Activated CD8-positive, alpha-beta memory T cell treated with anti-CD3 and anti-CD28 coated beads, Interleukin-2, amount 50 U/mL, for 48 hours (primary cell): ENCODE measurements at places on chromosomes 4 and X.

- DNase-seq = no peak
These were observed 18.3 kb downstream of the GTPBP6 start for GRCh38 chrX:300334-300733.

- no peak for DNase-seq
These were observed 121.9 kb upstream of the ANK2 start for GRCh38 chr4:112927544-112927943.

- no peak for DNase-seq
These were observed 21.1 kb downstream of the FHIP1A start for GRCh38 chr4:151429957-151430570.

- DNase-seq = no peak
These were observed 1070.8 kb downstream of the PCDH18 start for GRCh38 chr4:136461533-136461932.

DNA sequence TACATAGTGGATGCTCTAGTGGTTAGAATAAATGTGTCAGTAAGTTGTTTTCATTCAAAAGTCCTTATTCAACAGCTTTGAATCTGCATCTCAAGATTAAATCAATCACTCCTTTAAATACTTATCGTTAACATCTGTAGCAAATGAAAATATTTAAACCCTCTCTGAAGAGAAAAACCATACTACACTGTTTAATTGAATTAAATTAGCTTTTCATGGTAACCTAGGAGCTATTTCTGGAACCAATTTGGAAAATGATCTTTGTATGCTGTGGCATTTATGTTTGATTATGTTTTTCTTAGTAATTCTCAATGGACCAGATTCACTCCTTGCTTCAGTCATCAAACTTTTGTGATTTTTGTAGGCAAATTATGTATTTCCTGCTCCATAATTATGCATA is 9.7 kb downstream of the BMPR1B start:
- DNase-seq = no peak

DNA sequence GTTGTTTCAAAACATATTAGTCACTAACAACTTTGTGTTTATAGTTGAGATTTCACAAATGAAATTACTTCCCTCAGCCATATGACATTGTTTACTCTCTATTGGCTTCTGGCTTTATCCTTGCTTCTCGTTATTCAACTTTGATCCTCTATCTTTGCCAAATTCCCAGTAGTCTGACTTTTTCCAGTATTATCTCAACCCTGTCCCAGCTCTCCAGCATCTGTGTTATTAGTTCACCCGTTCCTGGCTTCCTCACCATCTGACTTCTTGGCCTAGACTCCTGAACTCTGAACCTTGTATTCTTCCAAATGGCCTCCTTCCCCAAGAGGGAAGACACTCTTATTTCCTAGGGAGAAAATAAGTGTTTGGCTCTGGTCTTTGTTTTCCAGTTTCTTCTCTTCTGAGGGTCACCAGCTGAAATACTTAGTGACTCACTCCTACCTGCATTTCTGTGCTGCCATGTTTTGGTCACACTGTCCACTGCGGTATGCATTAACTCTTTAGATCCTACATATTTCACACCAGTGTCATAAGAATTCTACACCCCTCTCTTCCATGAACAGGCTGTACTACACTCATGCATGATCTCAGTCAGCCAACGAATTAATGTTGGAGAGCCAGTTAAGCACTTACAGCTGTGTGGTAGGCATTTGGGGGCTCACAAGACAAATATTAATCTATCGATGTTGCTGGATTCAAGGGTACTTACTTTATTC is 17.0 kb upstream of the ARHGAP24 start:
- DNase-seq = no peak

DNA sequence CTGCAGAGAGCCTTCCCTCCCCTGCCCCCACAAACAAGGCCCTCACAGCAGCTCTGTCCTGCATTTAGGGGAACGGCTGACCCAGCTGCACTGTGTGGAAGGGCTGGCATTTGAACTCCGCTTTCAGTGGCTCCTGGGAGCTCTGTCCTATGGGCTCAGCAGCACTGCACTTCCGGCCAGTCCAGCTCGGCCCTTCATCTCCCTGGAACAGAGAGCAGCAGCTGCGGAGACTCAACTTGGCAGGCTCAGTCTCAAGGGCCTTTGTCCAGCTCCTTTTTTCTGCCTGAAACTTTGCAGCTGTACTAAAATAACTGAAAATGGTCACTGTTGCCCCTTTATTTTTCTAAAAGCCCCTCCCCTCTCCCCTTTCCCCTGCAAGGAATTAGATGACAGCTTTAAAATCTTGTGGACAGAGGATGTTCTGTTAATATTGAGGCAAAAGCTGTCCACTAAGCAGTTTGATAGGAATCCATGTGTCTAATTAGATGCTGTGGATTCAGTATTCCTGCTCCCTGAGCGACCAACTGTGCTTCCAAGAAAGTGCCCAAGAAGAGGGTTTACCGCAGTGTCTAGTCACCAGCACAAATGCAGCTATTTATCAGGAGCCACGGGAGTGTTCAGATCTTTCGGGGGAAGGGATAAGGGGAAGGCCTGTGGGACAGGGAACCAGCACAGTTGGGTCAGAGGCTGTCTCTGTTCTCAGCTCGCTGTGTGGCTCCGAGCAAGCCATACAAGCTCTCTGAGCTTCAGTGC is 133.1 kb downstream of the AFAP1 start:
- DNase-seq = no peak

DNA sequence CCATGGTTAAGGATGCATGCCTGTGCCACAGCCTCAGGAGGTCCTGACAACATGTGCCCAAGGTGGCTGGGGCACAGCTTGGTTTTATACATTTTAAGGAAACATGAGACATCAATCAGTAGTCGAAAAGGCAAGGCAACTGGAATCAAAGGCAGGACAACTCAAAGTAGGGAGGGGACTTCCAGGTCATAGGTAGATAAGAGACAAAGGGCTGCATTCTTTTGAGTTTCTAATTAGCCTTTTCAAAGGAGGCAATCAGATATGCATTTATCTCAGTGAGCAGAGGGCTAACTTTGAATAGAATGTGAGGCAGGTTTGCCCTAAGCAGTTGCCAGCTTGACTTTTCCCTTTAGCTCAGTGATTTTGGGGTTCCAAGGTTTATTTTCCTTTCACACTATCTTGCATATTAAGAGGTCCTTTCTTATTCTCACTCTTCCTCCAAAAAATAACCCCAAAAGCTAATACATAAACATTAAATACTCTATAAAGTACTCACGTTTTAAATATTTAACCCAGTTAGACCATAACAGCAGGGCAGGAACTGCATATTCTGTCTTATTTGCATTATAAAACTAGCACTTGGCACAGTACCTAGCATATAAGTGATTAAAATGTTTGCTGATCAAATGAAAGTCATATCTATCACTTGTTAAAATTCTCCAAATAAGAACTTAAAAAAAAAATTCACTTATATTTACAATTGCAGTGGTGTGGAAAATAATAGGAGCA is 36.3 kb upstream of the UGT8 start:
- DNase-seq = no peak

GRCh38 chr4:185201977-185202962 is 1.5 kb downstream of the CFAP97 start:
- DNase-seq = no peak

- no peak for DNase-seq
These were observed 100.6 kb downstream of the AFF2 start for GRCh38 chrX:148601034-148601433.

DNA sequence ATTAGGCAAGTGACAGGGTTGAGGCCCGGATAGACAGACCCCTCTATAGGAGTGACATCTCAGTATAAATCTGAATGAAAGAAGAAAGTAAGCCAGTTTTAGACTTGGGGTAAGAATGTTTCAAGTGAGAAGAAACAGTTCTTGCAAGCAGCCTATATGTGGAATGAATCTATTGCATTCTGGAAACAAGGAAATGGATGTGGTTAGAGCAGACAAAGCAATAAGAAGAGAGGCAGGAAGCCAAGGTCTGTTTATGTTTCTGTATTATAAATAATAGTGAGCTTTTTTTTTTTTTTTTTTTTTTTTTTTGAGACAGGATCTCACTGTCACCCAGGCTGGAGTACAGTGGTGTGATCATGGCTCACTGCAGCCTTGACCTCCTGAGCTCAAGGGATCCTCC is 255.8 kb downstream of the UNC5C start:
- no peak for DNase-seq

- DNase-seq = no peak
These were observed 4.0 kb upstream of the FATE1 start for GRCh38 chrX:151711787-151712186.

DNA sequence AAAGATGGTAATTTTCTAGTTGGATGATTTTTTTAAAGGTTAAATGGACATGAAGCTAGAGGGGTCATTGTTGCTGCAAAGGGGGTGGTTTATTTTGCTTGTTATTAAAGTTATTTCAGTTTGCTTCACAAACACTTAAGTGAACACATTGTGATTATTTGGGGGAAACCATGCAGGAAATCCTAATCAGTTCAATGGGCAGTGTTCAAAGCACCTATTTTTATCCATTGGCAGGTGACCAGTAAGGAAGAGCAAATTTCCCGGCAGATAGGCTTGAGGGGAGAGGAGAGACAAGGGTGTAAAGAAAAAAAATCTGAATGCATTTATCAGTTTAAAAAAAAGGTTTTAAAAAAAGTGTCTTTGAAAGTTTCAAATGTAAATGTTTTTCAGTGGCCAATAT is 17.6 kb downstream of the GPR174 start:
- no peak for DNase-seq

DNA sequence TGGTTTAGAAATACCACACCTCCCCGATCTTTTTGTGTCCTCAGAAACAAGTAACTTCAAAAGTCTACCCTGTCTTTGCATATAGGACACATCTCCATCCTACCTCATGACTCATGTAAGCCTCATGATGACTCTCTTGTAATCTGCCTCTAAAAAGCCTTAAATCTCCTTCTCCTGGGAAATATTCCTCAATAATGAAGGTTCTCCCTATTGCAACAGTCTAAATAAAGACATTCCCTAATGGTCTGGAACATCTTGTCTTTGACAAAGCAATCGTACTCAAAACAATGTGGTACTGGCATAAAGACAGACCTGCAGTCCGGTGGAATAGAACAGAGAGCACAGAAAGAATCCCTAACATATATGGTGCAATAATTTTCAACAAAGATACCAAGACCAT is 257.7 kb downstream of the OPHN1 start:
- no peak for DNase-seq

DNA sequence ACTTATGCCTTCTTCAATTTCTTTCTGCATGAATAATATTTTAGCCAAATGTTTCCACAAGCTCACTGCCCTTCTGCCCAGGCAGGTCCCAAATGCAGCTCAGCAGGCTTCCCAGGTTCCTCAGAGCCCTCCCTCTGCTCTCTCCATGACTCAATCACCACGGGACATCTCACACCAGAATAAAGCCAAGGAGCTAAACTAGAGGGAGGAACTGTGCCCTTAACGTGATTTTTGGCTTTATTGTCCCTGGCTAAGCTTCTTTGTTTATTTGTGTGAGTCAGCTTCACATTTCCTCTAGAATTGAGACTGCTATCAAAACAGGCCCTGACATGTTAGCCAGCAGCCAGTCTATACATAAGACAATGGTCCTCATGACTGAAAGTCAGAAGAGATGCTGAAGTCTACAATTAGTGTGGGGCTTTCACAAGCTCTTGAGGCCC is 186.4 kb upstream of the GALNT7 start:
- no peak for DNase-seq

- DNase-seq = no peak
These were observed 64.1 kb downstream of the TNIP2 start for GRCh38 chr4:2691952-2692435.
